ENCODE measurements at places on chromosomes 1 and 21.

- no peak for DNase-seq
Measured at GRCh38 chr1:92459871-92460320, 26.8 kb downstream of the GFI1 start.

GRCh38 chr21:45325206-45326168 lies 37.8 kb upstream of the POFUT2 start:
- no peak for DNase-seq

GRCh38 chr1:231976231-231976630 lies 349.6 kb downstream of the DISC1 start:
- DNase-seq = no peak

DNA sequence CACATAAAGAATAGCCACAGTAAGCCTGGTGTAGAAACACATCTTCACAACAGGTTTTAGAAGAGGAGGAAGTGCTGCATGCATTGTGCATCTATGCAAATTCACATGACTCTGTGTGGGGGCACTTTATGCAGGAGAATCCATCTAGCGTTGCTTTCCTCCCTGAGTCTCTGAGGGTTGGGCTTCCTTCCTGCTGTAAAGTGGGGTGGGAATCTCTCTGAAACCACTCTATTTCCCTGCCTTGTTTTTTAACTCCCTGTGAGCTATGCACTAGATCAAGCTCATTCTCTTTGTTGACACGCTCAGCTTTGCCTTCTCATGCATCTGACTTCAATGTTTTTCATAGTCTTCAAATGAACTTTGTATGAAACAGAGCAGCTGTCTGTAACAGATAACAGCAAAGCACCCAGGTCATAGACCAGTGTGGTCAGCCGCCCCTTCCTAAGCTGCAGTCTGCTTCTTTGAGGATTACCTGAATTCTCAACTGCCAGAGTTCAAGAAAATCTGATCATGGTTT lies 102.7 kb upstream of the DPH5 start:
- no peak for DNase-seq

GRCh38 chr1:58823481-58824010 lies 39.7 kb upstream of the JUN start:
- no peak for DNase-seq

- no peak for DNase-seq
Measured at GRCh38 chr21:46033410-46034400, 52.1 kb downstream of the COL6A1 start.

GRCh38 chr1:6634371-6635052 lies 9.8 kb downstream of the THAP3 start:
- DNase-seq = no peak

GRCh38 chr1:179230251-179230650 lies 774 bp upstream of the ABL2 start:
- no peak for DNase-seq

- no peak for DNase-seq
Measured at GRCh38 chr1:155309423-155310021, 856 bp downstream of the FDPS start.

GRCh38 chr1:44034976-44035716 lies 3.9 kb upstream of the SLC6A9 start:
- DNase-seq = no peak

DNA sequence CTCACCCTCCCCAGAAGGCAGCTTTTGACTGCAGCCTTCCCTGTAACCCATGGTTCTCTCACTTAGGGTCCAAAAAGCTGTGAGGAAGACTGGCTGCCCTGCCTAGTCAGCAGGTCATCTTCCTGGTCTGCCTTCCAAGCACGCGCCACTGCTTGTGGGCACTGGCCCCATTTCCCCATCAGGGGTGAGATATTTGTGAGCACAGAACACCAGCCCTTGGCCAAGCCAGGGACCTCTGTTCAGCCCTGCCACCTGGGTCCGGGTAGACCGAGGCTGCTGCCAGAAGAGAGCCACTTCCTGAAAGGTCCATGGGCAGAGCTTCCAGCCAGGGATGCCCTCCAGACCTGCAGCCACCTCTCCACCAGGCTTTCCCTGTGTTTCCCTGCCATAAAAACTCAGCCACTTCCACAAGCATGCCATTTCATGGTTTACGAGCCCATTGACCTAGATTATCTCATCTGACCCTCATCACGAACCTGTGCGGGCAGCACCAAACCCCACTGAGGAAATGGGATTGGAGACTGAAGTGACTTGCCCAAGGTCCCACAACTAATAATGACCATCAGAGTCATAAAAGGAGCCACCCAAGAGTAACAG lies 40.5 kb downstream of the GLIS1 start:
- no peak for DNase-seq

DNA sequence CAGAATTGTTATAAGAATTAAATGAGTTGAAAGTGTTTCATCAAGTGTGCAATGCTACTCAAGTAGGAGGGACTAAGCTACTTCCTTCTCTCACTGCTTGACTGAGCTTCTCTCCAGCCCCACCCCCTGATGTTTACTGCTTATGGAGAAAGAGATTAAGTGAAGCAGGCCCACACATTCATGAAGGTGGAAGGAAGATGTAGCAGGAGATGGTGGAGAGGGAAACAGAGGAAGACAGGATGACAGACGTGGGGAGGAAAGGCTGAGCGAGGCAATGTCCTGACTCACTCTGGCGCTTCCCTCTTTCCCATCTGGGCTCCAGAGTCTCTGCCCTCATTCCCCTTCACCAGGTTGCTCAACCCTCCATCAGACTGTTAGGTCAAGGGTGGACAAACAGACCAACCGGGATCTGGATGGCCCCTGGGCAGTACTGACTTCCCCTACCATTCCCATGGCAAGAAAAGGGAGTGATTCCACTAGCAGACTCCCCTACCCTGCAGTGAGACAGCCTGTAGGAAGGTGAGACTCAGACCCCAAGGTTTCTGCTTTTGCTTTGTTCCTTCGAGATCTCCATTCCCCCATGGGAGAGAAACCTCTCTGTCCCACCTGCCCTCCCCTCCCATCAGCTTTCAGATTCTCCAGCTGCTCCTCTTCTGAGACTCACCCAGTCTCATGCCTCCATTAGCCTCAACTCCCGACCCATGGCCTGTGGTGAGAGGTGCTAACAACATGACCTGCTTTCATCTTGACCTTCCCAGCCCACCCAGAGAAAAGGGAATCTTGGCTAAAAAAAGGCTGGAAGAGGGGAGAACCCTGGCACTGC lies 3.1 kb upstream of the ARHGEF2 start:
- DNase-seq = no peak

All from stimulated activated CD4-positive, alpha-beta T cell treated with anti-CD3 and anti-CD28 coated beads, Interleukin-15, amount 100 ng/mL, for 48 hours (primary cell).